ENCODE measurements at places on chromosomes 7 and 10.

- no peak for DNase-seq
These were observed 68.0 kb upstream of the FAM20C start for GRCh38 chr7:124130-124949.

GRCh38 chr7:42380401-42380800 is 143.4 kb upstream of the GLI3 start:
- DNase-seq = no peak

DNA sequence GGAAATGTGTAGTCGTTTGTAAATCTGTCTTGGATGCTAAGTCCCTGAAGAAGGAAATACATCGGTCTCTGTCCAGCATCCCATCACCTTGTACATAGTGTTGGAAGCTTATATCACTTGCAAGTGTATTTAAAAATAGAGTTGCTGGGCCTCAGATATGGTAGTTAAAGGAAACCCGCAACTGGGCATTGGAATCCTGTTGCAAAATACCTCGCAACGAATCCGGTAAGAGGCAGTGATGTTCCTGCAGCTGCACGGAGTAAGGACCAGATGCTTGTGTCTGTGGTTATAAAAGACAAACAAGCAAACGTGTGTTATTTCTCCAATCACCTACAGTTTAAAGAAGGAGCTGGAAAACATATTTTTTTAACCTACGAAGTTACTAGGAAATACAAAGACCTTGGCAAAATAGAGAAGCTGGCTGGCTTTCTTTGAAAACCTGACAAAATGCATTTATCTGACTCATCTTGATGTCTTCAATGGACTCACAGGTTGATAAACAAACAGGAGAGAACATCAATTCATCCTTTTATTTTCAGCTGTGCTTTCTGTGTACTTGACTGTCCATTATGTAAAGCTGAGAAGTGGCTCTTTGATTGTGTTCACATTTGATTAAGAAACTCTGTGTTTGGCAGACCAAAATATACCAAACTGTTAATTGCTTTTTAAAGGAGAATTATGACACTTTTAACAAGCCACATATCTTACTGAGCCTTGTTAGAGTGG is 326.4 kb downstream of the SFMBT2 start:
- no peak for DNase-seq

DNA sequence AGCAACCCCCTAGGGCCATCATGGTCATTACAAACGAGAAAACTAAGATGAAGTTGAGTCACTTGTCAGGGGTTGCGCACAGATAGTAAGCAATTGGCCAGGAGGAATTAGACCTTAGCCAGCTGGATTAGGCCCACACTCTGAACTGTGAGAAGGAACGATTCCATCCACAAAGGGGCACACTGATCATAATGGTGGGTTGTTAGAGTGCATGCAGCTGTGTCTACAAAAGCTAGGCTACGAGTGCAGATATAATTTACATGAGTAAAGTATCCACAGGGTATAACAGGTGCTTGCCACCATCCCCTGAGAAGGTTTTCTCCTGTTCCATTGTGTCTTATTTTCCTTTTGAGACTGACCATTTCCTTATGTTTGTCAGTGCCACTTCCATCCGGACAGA is 16.6 kb upstream of the FAM170B start:
- DNase-seq = no peak

GRCh38 chr7:4147926-4148620 is 534.0 kb upstream of the FOXK1 start:
- DNase-seq = no peak

GRCh38 chr7:20146451-20146850 is 70.7 kb downstream of the MACC1 start:
- DNase-seq = no peak

- DNase-seq = no peak
These were observed 20.4 kb upstream of the FAM20C start for GRCh38 chr7:171912-172515.

GRCh38 chr7:87934699-87935383 is 790 bp downstream of the ADAM22 start:
- DNase-seq = peak; percentile 9
